NCI-H2081 (cell line): ENCODE measurements at places on chromosomes 7 and 10.

DNA sequence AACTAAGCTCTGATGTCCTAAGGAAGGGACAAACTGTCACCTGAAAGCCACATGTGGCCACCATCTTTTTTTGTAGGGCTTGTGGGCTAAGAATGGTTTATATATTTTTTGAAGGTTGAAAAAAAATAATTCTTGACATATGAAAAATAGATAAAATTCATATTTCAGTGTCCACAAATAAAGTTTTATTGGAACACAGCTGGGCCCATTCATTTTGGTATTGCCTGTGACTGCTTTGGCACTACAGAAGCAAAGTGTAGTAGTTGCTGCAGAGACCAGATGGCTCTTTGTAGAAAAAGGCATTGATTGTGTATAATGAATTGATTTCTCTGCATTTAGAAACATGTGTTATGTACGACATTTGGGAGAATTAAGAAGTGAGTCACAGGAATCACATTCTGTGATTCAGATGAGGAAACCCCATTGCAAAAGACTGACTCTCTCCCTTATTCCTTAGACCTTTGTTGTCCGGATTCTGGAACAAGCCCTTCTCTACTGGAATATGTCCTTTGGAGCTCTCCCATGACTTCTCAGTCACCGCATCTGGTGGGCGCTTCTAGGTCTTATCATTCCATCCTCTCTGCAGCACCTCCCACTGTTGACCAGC lies 438.7 kb downstream of the LRMDA start:
- DNase-seq: no peak

- DNase-seq: no peak
These were observed 195.0 kb upstream of the PRPS1L1 start for GRCh38 chr7:18222636-18223035.

DNA sequence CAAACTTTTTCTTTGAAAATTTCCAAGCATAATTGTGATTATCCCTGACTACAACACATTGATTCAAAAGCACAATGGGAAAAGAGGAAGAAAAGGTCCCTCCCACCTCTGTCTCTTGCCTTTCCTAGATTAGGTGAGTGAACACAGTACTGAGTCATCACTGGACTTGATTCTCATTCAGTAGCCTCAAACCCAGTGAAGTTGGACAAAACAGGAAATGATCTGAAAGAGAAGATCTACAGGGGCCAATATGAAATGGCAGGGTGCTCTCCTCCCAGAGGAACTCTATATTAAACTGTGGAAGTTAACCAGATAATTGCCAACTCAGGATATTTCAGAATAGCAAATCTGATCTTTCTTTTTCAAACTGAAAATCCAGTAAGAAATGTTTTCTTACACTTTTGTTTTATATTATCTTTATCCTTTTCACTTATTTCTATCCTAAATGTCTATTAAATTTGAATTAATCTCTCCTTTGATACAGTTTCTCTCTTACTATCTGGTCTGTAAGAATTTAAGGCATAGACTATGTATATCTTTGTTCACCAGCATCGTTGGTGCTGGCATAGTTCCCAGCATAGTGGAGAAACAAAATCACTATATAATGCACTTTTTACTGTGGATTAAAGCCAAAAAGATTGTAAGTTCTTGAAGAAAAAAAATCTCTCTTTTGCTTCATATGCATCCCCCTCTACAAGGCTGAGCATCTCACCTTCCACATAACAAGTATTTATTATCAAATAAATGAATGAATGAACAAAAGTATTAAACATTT lies 41.4 kb upstream of the IKZF1 start:
- DNase-seq: peak; percentile 27

DNA sequence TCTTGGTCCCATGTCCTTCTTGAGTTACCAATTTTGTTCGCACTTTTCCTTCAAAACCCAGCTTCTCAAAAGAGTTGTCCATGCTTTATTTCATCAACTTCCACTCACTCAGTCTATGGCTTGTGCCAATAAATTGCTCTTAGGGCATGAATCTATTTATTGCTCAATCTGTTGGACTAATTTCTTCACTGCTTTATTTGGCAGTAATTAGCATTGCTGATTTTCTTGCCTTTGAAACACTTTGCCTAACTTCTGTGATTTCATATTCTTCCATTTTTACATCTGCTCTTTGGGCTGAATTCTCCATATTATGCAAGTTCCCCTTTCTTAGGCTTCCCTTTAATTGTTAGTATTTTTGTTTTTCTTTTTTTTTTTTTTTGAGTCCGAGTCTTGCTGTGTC lies 16.8 kb downstream of the DLD start:
- DNase-seq: no peak

DNA sequence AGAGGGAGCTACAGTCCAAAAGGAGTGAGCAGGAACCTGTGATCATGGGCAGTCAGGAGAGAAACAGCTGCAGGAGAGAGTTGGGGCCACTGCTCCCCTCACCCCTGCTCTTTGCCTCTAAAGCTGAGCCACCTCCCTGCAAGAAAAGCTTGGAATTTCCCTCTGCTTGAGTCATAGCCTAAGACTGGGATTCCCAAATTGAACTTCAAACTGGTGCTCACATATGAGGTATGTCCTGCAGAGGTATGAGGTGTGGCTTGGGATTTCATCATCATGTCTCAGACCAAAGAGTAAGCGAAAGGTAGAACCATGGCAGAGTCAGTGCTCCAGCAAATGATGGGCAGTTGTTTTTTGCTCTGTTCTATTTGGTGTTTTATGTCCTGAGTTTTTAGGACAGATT lies 237.1 kb upstream of the NRP1 start:
- no peak for DNase-seq

DNA sequence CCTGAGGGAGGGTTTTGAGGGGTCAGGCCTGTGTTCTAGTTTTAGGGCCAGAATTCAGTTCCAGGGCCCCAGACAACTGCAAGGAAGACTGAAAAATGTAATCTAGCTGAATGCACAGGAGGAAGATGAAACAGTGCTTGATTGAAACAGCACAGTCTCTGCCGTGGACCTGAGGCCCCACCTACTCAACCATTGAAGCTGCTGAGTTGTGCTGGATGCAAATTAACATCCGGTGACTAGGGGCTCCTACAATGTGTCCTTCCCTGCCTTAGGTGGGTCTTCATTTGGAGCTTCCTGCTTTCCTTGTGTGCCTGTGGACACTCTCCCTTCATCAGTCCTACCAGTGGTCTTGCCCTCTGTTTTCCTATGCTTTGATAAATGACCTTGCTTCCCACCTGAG lies 5.7 kb downstream of the GLRX3 start:
- DNase-seq: no peak

GRCh38 chr10:78921895-78922294 lies 146.9 kb upstream of the ZMIZ1 start:
- no peak for DNase-seq

GRCh38 chr7:17007841-17008240 lies 126.1 kb upstream of the AGR3 start:
- no peak for DNase-seq

- DNase-seq: no peak
These were observed 100.9 kb downstream of the PHTF2 start for GRCh38 chr7:77899516-77899915.

DNA sequence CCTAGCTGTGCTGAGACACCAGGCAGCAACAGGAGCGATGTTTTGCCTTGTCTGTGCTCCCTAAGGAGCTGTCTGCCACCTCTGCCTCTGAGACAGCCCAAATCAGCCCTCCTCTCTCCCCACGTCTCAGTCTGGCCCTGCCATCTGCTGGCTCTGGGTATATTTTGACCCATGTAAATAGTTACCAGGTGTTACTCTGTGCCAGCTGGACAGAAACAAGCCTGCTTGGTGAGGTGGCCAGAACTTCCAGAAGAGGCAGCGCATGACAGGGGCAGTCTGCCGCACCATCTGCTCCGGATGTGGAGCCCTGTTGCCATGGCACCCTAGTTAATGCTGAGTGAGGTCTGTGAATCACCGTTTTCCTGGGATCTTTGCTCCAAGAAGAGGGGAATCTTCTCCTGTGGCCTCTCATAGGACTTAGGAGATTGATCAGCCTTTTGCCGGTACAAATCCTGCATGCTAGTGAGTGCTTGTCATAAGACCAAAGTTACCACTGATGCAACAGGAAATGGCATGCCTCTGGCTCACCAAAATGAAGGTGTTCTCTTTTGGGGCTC lies 31.8 kb downstream of the GSTO2 start:
- peak; percentile 88 for DNase-seq

DNA sequence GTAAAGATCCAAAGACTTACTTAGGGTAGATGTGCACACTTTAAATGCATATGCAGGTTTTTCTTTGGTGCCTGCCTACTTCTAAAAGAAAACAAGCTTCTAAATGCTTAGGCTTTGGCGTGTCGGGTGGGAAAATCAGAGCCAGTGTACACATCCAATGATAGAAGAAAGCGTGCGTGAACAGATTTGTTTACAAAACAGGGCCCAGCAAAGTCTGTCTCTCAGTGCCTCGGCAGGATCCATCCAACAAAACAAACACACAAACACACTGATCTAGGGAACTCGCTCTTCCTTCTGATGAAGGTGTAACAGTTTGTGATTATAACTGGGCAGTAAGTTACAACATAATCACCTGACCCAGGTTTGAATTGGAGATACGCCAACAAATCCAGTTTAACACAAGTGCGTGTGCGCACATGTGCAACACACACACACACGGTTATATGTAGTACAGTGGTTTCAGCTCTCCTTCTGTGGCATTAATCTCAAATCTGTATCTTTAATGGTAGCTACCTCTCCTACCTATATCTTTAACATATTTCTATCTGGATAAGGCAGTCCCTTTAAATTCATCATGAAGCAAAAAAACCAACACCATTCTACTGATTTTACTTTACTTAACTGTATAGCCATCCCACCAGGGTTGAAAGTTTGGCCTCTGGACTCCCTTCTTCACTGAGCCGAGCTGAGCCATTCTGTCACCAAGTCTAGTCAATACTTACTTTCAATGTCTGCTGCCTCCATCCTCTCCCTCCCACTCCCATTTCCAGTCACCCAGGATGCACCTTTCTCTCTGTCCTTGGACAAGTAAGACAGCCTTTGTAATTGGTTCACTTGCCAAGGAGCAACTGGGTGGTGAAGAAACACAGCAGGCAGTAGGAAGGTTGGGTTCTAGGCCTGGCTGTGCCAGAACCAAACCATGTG lies 184.4 kb upstream of the KLF14 start:
- no peak for DNase-seq

GRCh38 chr10:89750441-89750840 lies 49.1 kb downstream of the KIF20B start:
- no peak for DNase-seq

DNA sequence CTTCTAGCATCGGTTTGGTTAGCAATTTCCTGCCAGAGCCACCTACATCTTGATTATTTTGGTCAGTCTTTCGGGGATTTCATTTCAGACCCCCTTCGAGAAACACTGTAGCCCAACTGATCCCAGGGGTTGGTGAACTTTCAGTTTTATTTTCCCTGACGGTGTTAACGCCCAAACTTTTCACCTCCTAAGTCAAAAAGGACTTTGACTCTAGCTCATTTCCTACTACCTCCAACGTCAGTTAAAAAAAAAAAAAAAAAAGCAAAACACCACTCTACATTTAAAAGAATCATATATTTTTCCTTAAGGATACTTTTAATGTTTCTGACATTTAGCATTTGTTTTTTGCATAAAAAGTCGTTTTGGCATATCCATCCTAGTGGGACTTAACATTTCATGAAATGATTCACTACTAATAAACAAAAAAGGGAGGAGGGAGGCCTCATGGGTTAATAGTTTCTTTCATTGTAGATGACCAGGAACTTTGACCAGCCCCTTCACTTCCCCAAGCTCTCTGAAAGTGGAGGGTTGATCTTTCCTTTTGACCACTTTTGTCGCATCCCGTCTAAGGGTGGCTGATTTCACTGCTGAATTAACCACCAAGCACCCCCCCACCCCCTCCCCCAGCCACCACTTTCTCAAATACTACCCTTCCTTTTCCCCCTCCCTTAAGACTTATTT lies 764 bp upstream of the TCF7L2 start:
- DNase-seq: no peak

DNA sequence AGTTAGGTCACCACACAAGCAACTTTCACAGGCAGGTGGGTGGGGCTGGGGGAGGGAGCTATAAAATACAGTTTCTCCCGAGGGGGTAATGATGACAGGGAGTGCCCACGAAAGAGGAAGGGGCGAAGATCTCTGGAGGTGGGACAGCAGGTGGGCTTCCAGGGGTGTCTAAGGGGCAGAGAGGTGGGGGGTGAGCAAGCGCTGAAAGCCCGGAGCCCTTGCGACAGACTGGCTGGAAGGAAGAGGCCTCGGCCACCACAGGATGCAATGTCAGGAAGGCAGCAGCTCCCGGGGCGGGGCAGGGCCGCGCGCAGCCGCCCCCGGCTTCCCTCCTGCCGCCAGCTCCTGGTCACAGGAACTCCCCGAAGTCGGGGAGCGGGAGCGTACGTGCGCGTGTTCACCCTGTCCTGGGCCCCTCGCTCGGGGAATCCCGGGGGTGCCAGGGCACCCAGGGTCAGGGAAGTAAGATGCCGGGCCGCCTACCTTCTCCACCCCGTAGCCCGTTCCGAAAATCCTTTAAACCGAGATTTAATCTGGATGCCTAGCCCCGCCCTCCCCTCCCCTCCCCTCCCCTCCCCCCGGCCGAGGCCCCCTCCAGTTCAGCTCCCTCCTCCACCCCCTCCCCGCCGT lies 105.2 kb upstream of the PPIF start:
- peak; percentile 23 for DNase-seq

- DNase-seq: no peak
These were observed 520 bp upstream of the MICU1 start for GRCh38 chr10:72626444-72626754.

DNA sequence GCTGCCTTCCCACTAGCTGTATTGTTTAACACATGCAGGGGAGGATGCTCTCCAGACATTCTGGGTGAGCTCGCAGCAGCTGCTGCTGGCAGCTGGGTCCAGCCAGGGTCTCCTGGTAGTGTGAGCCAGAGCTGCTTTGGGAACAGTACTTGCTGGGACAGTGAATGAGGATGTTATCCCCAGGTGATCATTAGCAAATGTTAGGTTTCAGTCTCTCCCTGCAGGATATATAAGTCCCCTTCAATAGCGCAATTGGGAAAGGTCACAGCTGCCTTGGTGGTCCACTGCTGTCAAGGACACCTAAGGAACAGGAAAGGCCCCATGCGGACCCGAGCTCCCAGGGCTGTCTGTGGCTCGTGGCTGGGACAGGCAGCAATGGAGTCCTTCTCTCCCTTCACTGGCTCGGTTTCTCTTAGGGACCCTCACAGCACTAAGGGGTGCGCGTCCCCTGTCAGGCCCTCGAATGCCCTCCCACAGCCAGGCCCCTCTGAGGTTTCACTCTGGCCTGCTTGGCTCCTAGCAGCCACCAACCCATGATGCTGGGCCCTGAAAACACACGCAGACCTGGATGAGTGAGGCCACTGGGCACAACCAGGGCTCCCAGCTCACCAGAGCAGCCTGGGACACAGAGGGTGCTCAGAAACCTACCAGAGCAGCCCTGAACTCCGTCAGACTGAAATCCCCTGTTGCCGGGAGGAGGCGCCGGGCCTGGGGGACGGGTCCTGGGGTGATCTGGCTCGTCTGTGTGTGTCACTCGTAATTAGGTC lies 173.0 kb upstream of the LANCL2 start:
- DNase-seq: no peak

- DNase-seq: no peak
These were observed 597.6 kb downstream of the PARD3 start for GRCh38 chr10:34217524-34217923.

- no peak for DNase-seq
These were observed 120.2 kb downstream of the CDH23 start for GRCh38 chr10:71516890-71517289.

GRCh38 chr10:1100691-1101368 lies 44.6 kb downstream of the WDR37 start:
- no peak for DNase-seq
